Stimulated activated CD8-positive, alpha-beta memory T cell treated with anti-CD3 and anti-CD28 coated beads, Interleukin-12 subunit alpha, Interleukin-12 subunit beta, amount 100 ng/mL, for 1 hour (primary cell): ENCODE measurements at places on chromosomes 6 and 20.
A peak's percentile ranks its signal among the peaks of the same experiment; 100 is the strongest.

DNA sequence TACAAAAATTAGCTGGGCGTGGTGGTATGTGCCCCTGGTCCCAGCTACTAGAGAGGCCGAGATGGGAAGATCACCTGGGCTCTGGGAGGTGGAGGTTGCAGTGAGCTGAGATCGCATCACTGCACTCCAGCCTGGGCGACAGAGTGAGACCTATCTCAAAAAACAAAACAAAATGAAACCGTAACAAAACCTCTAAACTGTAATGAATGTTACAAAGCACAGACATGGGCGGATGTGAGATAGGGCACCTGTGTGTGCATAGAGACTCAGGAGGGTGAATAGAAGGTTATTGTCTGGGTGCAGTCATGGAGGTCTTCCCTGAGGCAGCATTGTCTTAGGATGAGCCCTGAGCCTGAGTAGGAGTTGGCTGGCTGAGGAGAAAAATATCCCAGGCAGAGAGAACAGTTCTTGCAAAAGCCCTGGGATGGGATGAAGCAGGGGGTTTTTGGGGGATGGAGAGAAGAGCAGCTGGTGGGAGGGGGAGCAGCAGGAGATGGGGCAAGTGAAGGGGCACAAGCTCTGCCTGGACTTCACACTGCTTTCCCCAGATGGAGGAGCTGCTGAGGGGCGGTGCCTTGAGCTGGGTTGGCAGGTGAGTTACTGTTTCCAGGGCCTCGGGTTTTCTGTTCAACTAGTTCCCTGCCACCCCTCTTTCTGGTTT lies 5.2 kb downstream of the BCAS4 start:
- DNase-seq, result no peak

- no peak for DNase-seq
These were observed 210.6 kb upstream of the CDYL start for GRCh38 chr6:4565301-4566250.

DNA sequence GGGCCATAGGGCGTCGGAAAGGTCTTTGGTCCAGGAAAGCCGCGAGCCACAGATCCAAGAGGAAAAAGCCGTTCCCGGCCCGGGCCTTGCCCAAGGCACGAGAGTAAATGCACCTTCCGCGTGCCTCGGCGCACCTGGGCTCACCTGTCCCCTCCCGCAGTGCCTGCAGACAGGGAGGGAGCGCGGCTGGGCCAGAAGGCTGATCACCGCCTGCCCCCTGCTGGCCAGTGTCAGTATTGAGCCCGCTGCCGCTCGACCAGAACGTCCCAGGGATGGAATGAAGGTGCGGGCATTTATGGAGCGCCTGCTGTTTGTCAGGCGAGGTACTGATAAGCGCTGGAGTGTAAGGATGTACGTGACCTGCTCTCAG lies 679 bp upstream of the LPIN3 start:
- DNase-seq, result peak; percentile 77

- DNase-seq, result no peak
These were observed 31.6 kb upstream of the SNX9 start for GRCh38 chr6:157791450-157791849.

DNA sequence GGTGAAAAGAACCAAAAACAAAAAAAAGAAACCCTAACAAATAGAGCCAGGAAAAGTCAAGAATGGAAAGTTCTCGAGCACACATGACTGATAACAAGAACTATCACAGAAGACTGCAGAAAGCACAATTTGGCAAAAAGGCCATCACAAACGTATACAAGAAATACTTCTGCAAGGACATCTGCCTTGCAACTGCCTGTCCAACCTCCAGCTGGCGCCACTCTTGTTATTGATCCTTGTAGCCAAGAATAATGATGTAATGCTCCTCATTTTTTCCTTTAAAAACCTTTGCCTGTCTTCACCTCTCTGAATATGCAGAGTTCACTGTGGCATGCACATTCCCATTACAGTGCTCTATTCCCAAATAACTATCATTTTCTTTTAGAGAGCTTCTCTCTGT lies 87.9 kb upstream of the BMP5 start:
- no peak for DNase-seq

DNA sequence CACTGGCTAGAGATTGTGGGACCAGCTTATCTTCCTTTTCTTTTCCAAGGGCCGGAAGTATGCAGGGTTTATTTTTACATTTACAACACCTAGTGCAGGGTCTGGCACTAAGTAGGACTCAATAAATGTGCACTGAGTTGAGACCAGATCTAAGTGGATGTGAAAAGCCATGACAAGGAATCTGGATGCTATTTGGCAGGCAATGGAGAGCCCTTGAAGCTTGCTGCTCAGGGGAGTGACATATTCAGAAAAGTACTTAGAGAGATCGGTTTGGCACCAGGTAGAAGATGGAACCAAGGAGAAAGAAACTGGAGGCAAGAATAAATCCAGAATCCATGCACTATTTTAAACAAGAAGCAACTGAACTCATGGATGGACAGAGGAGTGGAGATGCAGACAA lies 815.8 kb downstream of the MAFB start:
- no peak for DNase-seq

DNA sequence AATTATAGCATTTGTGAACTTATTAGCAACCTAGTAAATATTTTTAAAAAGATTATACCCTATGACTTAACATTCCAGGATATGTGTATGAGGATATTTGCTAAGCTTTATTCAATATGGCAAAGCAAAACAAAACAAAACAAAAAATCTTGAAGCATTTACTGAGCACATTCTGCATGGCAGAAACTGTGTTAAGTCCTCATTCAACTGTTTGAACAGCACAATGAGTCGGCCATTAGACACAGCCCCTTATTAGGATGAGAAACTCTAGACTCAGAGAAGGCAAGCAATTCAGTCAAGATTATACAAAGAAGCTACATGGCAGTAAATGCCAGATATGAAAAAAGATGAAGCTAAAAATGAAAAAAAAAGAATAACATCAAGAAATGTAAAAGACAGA lies 70.1 kb upstream of the IYD start:
- no peak for DNase-seq

DNA sequence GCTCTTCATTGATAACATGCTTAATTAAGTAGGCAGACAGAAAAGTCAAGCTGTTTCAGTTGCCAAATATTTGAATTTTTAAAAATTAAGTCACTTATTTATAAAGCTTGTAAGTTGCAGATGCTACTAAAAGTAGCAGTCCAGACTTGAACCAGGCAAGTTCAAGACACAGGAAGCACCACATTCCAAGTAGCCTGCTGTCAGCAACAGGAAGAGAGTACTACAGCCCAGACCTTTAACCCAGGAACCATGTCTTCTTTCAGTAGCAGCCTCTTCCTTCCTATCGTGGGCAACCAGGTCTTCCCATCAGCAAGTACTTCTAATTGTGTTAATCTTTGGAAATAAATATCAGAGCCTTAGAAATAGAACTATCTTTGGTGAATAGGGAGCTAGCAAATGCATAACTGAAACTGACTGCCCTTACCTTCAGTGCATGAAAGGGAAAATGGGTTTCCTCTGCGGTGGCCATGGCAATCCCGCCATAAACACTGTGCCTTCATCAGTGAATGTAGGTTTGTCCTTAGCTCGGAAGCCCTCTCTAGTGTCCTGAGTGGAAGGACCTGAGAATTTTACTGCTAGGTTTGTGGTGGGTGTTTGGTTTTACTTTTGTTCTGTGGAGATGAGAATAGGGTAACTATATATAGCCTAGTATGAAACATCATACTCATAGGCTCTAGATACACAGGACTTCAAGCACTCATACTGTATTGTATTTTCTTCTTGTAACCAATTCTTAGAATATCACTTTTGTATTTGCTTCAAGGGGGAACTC lies 95.6 kb downstream of the SYCP2 start:
- DNase-seq, result no peak

- DNase-seq, result no peak
These were observed 1.4 kb upstream of the RAET1G start for GRCh38 chr6:149924206-149924932.

- DNase-seq, result no peak
These were observed 32.0 kb downstream of the ATXN1 start for GRCh38 chr6:16729183-16729691.

DNA sequence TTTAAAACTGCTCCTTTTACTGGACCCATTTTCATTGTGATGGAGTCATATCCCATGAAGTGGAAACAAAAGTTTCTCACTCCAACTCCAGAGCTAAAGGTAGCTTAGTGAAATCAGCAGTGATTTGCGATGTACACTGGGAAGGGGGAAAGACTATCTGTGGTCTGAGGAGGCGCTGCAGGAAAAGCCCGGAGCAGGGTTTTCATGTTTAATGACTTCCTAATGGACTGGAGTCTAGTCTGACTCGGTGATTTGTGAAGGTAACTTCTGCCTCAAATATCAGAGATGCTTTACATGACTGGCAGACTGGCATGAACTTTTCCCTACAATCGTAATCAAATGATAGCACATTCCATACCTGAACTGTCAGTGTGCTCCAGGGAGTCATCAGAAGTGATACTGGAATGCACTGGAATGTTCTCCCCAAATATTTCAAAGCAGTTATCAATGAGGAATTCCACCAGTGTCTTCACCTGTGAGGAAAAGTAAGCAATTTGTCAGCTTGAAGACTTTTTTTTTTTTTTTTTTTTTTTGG lies 7.0 kb downstream of the TAGAP start:
- DNase-seq, result no peak

DNA sequence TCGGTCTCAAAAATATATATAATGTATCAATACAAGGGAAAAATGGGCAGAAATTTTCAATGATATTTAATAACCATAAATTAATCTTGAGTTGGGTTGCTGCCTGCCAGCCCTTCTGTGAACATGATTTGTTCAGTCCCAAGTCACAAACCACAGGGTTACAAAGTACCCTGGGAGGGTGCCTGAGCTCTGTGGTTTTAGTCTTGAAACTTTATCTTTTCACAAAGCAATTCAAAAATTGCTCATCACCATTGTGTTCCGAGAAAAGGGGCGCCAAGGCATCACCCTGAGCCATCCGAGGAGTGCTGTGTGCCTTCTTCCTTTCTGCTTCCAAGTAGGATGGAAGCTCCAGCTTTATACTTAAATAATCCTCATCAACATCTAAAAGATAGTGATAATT lies 141.6 kb upstream of the AKAP12 start:
- DNase-seq, result no peak

DNA sequence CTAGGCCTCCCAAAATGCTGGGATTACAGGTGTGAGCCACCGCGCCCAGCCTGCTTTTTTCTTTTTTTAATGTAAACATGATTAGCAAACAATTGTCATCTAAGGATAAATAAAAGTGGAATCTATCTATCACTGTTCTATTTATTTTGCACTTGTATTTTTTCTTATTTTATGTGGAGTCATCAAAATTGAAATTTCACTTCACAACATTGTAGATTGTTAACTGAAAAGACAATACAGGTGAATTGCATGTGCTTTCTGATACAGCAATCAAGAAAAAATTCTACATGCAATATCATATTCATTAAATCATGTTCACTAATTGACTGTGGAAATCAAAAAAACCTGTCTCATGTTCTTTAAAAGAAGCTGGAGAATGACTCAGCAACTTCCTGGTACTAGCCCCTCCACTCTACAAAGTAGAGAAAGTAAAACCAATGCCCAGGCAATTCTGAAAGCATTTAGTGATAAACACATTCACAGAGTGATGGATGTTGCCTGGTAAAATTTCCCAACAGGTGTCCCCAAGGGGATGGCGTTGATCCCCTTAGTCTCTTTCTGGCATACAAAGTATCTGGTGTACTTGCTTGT lies 10.7 kb upstream of the RFX6 start:
- DNase-seq, result no peak

- no peak for DNase-seq
These were observed 84.0 kb downstream of the AGPAT4 start for GRCh38 chr6:161189891-161190290.

- DNase-seq, result no peak
These were observed 36.0 kb downstream of the TGM6 start for GRCh38 chr20:2416541-2417212.

DNA sequence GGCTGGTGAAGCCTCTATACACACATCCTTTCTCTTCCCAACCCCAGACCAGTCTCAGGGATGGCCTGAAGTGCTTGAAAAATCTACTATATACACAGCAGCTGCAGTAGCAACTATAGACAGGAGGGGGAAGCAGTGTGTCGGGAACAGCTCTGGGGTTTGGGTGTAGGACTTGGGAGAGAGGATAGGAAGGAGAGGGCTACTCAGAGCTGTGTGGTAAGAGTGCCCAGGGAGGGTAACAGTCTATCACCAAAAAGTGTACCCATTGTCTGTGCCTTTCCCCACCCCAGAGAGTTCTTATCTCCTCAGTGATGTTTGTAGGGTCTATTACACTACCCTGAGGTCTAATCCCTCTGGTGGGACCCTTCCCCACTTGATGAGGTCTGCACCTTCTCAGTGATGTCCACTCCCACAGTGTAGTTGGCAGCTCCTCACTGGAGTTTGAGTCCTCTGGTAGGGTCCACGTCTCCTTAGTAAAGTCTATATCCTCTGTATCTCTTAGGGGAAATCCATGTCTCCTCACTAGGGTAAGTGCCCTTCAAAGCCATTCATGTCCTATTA lies 1.5 kb upstream of the GGT7 start:
- no peak for DNase-seq

DNA sequence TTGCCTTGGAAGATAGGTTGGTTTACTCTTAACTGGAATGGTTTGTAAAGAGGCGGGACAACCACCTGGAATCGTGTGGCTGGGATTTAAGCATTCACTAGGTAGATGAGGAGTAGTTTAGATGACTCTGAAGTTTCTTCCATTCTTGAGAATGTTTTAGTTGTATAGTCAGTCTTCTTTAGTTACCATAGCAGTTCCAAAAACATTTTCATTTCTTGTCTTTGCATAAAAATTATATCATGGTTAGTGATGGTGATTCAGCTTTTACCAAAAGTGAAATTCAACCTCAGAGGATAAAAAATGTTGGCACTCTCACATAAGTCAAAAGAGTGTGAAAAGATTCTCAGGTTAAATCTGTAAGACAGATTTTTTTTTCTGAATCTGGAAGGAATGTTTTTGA lies 70.3 kb downstream of the SMAP1 start:
- DNase-seq, result no peak

DNA sequence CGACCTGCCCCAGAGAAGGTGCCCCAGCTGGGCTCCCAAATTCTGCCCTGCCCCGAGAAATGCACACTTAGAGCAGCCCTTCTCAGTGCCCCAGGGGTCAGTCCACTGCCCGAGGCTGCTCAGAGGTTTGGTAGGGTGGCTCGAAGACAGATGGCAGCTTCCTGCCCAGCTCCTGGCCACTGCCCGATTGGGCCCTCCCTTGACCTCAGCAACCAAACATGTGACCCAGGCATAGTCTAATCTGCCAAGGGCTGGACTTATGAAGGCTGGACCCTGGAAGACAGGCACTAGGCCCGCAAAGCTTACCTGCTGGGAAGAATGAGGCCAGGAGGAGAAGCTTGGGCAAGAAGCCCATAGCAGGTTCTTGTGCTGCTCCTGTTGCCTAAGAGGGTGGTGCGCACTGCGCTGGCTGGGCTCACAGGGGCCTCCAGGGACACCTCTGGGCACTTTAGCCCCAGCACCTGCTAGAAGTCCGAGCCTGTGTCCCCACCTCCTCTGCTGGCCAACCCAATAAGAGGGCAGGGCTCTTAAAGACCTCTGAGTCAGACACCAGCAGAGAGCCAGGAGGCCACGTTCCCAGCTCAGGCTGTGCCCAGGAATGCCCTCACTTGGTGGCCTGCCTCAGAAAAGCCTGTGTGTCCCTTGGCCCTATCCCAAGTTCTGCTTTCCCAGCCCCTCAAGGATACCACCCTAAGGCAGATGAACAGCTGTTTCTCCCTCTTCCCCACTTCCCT lies 5.5 kb downstream of the SIGLEC1 start:
- no peak for DNase-seq

GRCh38 chr6:135576055-135576454 lies 78.5 kb upstream of the AHI1 start:
- DNase-seq, result no peak

- no peak for DNase-seq
These were observed 227.4 kb downstream of the SAMD5 start for GRCh38 chr6:147735924-147736323.
